Brain (organoid and tissue), 16 donors: ENCODE measurements at places on chromosomes 12 and 14.

GRCh38 chr12:123966596-123966995, 6.0 kb downstream of the CCDC92 start:
- DNase-seq, result no peak

GRCh38 chr14:92897922-92898565, 24.9 kb upstream of the CHGA start:
- DNase-seq, result no peak

DNA sequence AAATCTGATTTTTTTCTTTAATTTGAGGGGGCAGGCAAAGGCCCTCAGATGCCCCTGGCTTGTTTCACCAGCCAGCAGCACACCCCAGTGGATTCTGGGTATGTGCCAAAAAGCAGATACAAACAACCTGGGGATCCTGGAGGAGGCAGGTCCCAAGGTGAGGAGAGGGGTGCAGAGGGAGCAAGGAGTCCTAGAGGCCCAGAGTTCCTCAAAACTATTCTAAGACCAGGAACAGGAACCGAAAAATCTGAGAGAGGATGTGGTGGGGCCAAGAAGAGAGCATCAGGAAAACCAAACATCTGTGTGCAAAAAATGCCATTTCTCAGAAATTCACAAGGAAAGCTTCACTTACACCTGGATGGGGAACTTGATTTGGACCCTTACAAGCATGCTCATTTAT, 8.2 kb downstream of the KCNA5 start:
- no peak for DNase-seq

- DNase-seq, result no peak
These were observed 14.5 kb downstream of the VWF start for GRCh38 chr12:6110006-6110405.

DNA sequence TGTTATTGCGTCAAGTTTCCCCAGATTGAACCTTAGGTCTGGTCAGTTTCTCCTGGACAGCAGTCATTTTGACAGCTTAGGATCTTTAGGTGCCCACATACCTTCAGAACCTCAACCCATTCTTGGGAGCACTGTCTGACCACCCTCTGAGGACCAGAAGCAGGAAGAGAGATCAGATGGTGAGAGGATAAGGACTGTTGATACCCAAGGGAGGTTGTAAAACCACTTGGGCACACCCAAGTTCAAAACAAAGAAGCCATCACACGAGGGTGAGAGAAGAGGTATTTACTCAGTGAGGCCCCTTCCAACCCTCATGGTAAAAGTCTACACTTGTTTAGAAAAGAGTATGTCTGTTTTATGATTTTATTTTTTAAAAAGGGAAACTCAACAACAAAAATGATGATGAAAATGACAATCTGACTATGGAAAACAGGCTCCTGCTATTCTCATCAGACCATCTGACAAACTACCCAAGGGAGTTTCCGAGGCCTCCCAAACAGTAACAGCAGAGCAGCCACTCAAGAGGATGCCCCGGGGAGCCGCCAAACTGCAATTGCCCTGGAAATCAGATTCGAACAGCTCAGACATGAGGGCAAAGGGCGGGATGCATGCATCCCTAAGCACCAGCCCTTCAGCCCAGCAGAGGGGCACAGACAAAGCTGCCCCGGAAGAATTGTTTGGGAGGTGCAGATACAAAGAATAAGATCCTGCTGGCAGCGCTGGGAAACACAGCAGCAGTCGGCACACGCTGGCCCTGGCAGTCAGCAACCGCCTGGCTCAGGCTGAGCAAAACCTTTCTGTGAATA, 162.6 kb upstream of the PLEKHG7 start:
- DNase-seq, result peak; percentile 59

DNA sequence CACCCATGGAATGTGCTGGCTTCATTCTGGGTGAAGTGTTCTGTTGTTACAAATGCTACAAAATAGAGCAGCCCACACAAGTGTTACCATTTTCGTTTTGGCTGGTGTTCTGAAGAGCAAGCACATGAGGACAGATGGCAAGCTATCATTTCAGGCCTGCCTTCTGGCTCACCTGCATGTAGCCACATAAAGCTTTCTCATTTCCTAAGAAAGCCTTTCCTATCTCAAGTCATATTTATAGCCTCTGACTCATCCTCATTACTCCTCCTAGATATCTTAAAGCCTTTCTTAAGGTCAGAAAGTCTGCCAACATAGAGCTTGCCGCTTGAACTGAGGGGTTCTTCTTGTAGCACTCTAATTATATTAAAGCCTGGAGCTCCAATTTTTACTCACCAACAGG, 89.0 kb downstream of the PTPRR start:
- no peak for DNase-seq

- no peak for DNase-seq
These were observed 276.5 kb downstream of the NUAK1 start for GRCh38 chr12:105862163-105862821.

DNA sequence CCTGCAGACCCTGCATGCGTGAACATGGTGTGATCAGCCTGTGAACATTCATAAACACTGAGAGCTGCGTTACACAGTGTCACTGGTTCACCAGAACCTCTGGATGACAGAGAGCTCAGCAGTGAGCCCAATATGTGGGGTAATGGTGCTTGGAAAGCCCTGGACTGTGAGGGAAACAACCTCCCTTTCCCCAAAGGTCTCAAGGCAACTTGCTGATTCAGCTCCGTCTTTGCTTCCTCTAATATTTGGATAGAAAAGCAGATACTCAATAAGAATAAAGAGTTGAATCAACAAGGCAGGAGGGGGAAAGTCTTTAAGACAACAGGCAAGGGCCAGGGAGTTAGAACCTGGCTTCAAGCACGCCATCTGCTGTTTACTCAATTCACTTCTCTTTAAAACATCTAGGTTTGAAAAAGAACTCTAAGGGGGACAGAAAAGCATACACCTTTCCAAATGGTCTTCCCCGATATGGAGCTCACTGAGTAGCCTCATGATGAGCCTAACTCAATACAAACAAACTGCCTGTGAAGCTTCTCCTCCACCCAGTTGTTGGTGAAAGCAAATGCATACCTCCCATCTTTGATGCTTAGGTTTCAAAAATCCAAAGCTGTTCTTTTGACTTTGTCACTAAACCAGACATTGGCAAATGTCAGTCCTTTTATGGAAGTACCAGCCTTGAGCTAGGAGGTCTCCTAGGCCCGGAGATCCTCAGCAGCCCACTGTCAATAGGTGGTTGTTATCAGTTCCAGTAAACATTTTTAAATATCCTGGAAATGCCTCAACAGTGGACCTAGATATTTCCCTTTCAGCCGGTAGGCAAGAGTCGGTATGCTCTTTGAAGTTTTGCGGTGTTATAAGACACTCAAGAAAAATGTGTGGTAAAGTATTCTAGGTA, 76.1 kb downstream of the SAMD4A start:
- DNase-seq, result no peak

DNA sequence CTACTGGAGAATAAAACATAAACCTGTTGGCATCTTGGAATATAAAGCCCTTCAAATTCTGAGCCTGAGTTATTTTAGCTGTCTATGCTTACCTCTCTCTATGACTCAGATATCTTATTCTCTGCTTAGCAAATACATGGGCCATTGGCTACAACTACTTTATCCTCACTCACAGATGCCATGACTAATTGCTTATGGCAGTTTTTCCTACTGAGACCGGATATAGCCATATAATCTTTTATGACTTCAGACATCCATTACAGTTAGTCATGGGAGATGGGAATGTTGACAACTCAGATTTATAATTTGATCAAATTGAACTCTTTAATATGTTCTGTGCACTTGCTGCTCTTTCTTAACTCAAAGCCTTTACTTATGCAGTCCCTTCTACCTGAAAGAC, 502.4 kb upstream of the ATP2B1 start:
- DNase-seq, result no peak

DNA sequence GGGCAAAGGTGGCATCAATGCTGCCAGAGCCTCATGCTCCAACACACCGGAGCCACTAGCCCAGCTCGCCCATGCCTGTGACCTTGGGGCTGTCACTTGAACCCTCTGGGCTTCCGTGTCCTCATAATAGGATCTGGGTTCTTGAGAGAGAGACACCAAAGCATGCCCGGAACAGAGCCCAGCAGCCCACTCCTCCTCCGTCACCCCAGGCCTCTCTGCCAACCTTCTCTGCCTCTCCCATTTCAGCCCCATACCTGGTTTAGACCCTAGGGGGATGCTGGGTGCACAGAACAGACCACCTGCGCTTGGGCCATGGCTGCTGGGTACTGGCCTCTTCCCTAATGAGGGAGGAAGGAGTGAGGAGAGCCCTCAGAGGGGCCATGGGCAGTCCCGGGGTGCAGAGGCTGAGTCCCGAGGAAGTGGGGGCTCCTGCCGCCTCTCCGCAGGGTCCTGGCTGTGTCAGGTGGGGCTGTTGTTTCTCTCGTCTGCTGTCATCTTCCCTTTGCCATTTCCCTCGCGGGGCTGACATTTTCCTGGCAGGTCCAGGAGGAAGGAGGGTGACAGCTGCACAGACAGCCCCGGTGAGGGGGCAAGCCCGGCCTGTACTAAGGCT, 172.4 kb upstream of the RTL1 start:
- no peak for DNase-seq

GRCh38 chr14:37340353-37340752, 142.6 kb downstream of the MIPOL1 start:
- no peak for DNase-seq

- no peak for DNase-seq
These were observed 37.9 kb downstream of the GCN1 start for GRCh38 chr12:120156315-120157259.

- DNase-seq, result no peak
These were observed 111.8 kb upstream of the DNM1L start for GRCh38 chr12:32567296-32567674.

GRCh38 chr12:52787324-52788191, 8.4 kb downstream of the KRT3 start:
- no peak for DNase-seq

- no peak for DNase-seq
These were observed 184.8 kb upstream of the RTL1 start for GRCh38 chr14:101088395-101088667.

GRCh38 chr14:73785336-73785833, 66.2 kb upstream of the PTGR2 start:
- DNase-seq, result peak; percentile 63

GRCh38 chr12:24083838-24084237, 134.4 kb upstream of the SOX5 start:
- no peak for DNase-seq

DNA sequence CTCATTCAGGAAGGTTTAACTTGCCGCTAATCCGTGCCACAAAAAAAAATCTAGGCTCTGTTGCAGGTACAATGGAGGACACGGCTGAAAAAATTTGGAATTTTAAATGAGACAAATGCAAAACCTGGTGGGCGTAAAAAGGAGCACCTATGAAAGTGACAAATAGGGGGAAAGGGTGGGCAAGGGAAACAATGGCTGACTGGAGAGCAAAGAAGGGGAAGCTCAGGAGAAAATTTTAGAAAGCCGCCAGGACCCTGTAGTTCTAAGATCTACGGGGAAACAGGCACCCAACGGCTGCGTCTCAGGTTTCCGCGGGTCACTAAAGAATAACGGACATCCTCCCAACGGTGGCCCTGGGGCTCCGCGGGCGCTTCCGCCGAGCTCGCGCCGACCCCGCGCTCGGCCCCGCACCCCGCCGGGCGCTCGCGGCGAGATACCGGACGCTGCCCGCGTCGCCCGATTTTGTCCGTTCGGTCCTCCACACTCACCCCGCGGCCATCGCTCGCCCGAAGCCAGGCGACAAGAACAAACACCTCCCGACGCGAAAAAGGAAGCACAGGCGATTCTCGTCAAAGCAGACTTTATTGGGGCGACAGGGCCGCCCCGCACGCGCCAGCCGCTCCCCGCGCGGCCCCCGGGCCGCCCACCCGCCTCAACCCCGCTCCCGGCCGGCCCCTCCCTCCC, 1.1 kb upstream of the YY1 start:
- DNase-seq, result peak; percentile 69

- no peak for DNase-seq
These were observed 359.6 kb downstream of the BMP4 start for GRCh38 chr14:53596853-53597525.

DNA sequence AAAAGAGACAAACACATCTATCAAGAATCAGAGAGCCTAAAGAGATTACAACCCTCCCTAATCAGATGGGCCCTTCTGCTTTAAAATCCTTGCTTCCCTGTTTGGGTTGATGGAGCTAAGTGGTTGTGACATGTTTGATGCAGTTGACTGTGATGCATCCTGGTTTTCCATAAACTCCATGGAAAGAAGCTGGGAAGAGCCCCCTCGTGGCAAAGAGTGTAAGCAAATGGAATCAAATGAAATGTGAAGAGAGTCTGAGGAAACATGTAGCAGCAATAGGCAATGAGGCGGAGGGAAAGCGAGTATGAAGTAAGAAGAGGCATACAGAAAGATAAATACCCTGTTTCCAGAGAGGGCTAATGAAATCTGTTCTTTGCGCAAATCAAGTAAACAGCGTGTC, 70.4 kb upstream of the SLCO1C1 start:
- DNase-seq, result peak; percentile 34

DNA sequence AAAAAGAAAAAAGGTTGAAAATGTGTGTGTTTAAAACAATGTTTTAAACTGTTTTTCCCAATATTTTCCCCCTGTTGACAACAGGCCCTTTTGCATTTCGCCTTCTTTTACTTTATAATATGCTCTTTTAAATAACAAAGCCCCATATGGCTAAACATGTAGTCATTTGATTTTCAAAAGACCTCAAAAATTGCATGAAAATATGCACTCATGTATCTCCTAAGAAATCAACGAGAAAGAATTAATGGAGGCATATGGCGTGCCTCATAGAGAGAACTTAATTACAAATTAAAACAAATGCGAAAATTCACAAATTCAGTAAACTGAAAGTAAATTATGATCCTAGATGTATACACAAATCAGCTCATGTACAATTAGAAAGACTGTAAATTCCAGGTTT, 202.6 kb upstream of the FOXN3 start:
- DNase-seq, result peak; percentile 83

GRCh38 chr12:120856980-120857379, 47.2 kb downstream of the SPPL3 start:
- DNase-seq, result no peak

DNA sequence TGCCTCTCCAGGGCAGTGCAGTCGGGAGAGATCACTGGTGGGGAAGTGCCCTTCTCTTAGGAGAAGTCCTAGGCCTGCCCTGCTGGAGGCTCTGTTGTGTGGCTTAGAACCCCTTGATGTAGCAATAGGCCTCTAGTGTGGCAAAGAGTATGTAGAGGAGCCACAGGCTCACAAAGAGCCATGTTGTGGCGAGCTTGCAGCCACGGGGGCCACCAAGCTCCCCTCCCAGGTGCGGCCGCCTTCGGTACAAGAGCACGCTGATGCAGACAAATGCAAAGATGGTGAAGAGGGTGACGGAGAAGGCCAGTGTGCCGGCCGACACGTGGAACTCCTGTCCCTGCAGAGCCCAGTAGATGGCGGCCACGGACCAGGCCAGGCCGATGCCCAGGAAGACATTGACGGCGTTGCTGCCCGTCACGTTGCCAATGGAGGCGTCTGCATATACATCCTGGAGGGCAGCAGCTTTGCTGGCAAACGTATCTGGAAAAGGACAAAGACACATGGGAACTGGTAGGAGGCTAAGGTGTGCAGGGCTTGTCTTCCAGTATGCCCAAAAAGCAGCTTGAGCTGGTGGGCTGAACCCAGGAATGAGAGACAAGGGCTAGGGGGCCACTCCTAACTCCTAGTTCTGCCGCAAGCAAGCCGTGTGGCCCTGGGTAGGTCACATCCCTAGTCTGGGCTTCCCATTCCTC, 142.8 kb downstream of the SLC8A3 start:
- peak; percentile 80 for DNase-seq
